ENCODE measurements at places on chromosomes 13 and 19. TPM values are rescaled to one million over a fixed set of nuclear protein-coding genes. Genes with fewer than 3 reads are reported as not detected.

The GIPC1 gene
- 308 TPM for total RNA-seq

GRCh38 chr13:114339857-114340534 is 25.7 kb downstream of the CHAMP1 start:
- H3K27ac ChIP-seq, result no peak overlapping the region
- DNase-seq, result no peak
- H3K4me1 ChIP-seq, result no peaks in the 10 kb centered on the region
- no peak overlapping the region for H3K4me3 ChIP-seq
- no peaks in the 10 kb centered on the region for H3K36me3 ChIP-seq

The SIGLEC11 gene
- 0.27 TPM for total RNA-seq

DNA sequence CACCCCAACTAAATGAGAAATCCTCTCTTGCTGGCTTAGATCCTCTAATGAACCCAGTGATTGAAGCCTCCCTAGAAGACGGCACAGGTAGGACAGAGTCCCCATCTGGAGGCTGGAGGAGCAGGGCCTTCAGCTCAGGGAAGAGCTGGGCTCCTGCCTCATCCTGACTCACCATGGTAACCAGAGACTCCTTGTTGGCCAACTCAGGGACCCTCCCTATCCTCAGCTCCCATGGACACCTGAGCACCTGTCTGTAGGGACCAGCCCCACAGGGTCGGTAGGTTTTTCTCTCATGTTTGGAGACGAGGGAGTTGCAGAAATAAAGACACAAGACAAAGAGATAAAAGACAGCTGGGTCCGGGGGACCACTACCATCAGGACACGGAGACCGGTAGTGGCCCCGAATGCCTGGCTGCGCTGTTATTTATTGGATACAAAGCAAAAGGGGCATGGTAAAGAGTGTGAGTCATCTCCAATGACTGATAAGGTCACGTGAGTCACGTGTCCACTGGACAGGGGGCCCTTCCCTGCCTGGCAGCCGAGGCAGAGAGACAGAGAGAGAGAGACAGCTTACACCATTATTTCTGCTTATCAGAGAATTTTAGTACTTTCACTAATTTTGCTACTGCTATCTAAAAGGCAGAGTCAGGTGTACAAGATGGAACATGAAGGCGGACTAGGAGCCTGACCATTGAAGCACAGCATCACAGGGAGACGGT is 26.6 kb downstream of the SIGLEC7 start:
- H3K27me3 ChIP-seq, result peaks cover 37% of the 10 kb centered on the region
- no peaks in the 10 kb centered on the region for H3K4me1 ChIP-seq
- no peak overlapping the region for H3K4me3 ChIP-seq
- no peak for DNase-seq
- no peak overlapping the region for H3K27ac ChIP-seq

The CYP2A6 gene
- total RNA-seq, result not detected

The KLK13 gene
- total RNA-seq, result 1.5 TPM

DNA sequence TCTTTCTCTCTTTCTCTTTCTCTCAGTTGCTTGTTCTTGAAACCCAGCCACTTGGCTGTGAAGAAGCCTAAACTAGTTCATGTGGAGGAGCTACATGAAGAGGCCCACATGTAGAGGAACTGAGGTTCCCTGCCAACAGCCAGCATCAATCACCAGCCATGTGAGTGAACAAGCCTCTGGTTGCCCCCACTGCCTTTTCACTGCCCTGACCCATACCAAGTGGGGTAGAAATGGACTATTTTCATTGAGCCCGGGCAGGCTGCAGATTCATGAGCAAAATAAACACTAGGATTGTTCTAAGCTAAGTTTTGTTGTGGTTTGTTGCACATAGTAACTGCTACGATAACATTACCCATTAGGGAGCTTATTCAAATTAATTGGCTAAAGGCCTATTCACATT is 78.7 kb upstream of the FAM216B start:
- no peak overlapping the region for H3K4me3 ChIP-seq
- no peak overlapping the region for H3K27ac ChIP-seq
- DNase-seq, result no peak
- H3K4me1 ChIP-seq, result no peaks in the 10 kb centered on the region
- H3K36me3 ChIP-seq, result no peaks in the 10 kb centered on the region
- H3K27me3 ChIP-seq, result peaks cover 5% of the 10 kb centered on the region
